ENCODE measurements at places on chromosomes 16 and 17.
A peak's percentile ranks its signal among the peaks of the same experiment; 100 is the strongest.

DNA sequence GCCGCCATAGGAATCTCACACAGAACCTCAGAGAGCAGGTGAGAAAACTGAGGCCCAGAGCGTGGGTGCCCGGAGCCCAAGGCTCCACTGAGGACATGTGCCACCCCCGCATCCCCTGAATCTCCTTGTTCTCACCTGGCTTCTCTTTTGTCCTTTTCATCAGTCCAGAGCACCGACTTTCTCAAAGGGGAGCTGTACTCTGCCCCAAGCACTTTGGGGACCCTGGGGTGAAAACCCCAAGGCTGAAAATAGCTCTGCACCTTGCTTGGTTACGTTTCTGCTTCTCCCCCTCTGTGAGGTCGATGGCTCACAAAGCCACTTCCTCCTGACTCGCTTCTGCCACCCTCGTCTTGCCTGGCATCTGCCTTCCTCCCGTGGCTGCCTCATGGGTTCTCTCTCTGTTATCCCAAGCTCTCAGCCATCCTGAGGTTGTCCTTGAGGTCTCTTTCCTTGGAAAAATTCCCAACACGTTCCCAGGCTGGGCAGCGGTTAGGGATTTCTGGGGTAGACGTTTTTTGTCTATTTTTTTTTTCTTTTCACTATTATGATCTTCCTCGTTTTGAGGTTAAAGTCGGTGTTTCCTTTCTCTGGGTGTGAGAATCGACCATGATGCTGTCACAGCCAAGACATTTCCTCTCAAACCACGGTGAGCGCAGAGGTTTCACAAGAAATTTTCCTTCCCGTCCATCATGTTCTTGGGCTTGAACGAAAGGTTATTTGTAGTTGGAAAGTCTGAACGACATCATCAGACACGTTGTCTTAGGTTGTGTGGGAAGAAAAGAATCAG lies 37.2 kb downstream of the IRF8 start:
- no peak for DNase-seq

GRCh38 chr16:9152649-9153501 lies 61.4 kb downstream of the HAPSTR1 start:
- no peak for DNase-seq

GRCh38 chr17:36463916-36464764 lies 22.3 kb upstream of the ZNHIT3 start:
- DNase-seq: peak; percentile 89

DNA sequence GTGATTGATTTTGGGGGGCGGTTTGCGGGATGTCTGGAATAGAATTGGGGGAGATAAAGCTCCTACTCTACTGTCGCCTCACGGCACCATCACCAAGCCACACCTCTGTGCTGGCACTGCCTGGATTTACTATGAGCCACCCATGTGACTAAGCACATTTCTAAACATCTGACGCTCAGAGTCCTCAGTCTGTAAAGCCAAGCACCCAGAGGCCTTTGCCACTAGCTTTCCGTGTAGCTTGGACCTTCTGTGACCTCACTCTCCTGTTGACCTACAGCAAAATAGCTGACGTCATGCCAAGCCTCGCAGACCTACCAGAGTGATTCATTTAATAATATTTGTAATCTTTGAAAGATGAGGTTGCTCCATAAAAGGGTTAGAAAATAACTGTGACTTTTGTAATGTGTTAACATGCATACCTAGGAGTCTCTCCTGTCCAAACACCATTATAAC lies 38.5 kb upstream of the MYOCD start:
- no peak for DNase-seq

GRCh38 chr16:47316442-47317015 lies 144.3 kb downstream of the ITFG1 start:
- DNase-seq: no peak

DNA sequence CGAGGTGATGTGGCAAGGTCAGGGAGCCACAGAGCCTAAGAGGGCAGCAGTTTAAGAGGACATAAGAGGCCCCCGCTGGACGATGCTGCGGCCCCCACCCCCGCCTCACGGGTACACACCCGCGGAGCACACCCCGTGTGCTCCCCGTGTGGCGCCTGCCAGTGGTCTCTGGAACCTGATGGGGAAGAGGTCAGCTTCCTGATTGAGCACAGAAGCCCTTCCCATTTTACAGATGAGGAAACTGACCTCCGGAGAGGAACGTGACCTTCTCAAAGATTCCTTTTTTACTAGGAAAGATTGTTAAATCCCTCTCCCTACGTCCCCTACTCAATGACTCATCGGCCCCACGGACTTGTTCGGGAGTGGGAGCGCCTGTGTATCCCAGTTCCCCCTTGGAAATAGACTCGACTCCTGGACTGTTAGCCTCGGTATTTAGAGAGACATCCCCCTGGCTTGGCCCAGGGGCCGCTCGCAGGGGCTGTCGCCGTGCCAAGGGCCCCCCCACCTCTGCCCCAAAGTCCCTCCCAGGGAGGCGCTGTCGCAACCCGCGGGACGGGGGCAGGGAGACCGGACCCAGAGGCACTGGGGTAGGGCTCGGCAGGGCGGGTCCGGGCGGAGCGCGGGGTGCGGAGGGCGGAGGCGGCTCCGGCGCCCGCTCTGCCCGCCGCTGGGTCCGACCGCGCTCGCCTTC lies at the start of gene ABCC3:
Gene ABCC3, plus strand, starts transcription at position 658 of the 691 bp plus-strand sequence. CDS start 56 bp downstream, outside the sequence.
- DNase-seq: no peak

GRCh38 chr17:8345951-8346665 lies 6.5 kb downstream of the ODF4 start:
- DNase-seq: no peak

DNA sequence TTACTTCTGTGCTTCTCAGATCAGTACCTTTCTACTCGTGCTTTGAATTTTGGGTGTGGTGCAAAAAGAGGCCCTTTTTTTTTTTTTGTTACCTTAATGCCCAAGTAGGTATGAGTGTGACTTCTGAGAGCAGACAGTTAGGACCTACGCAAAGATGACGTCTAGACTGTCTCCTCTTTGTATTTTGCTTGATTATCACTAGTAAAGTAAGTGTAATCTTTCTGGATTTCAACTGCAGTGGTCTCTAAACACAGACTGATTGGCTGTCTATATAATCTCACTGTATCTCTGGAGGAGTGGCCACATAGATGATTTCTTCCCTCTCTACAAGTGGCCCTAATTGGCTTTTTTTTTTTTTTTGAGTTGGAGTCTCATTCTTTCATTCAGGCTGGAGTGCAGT lies 11.5 kb upstream of the CDK5R1 start:
- DNase-seq: no peak

DNA sequence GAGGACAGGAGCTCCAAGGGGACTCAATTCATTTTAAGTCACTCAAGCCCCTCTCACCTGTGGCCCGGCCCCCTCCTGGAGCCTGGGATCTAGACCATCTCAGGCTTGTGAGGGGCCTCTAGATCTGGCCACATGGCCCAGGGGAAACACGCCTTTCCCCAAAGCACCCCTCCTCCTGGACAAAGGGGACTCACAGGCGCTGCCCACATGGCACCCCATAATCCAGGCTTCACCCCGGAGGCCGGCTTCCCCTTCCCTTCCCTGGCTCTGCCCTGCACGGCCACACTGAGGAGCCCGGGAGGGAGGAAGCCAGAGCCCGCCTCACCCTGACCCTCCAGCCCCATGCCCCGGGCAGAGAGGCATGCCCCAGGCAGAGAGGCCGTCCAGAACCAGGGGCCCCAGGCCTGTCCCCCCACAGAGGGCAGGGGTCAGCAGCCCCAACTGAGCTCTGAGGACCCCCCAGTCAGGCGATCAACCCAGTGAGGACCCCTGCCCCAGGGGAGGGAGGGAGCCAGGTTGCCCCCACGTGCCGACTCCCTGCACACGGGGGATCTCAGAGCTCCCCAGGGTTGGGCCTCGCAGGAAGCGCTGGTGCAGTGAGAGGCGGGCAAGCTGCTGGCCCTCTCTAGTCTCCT lies 10.9 kb downstream of the HS3ST6 start:
- no peak for DNase-seq

DNA sequence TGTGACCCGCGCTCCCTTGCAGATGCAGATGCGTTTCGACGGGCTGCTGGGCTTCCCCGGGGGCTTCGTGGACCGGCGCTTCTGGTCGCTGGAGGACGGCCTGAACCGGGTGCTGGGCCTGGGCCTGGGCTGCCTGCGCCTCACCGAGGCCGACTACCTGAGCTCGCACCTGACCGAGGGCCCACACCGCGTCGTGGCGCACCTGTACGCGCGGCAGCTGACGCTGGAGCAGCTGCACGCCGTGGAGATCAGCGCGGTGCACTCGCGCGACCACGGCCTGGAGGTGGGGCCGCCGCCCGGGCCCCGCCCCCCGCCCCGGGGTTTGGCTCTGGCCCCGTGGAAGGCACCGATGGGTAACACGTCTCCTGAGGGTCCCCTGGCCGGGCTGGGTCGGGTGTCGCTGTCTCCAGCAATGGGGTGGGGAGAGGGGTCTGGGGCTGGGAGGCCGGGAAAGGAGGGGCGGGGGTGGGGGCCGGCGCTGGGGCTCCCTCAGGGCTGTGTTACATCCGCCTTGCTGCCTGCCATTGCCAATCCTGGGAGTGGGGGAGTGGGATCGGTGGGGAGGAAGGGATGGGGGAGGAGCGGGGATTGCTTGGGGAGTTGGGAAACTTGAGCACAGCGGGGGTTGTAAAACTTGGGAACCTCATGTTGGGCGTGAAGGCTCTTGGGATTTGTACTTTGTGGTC lies 737 bp downstream of the NUDT16L1 start:
- peak; percentile 29 for DNase-seq

- no peak for DNase-seq
Measured at GRCh38 chr17:68860941-68861340, 94.3 kb downstream of the ABCA8 start.

- DNase-seq: no peak
Measured at GRCh38 chr16:28503470-28504259, 3.0 kb downstream of the IL27 start.

- DNase-seq: no peak
Measured at GRCh38 chr17:27564463-27564862, 66.5 kb upstream of the LGALS9 start.

- no peak for DNase-seq
Measured at GRCh38 chr17:9380361-9380760, 195.3 kb downstream of the STX8 start.

- DNase-seq: peak; percentile 6
Measured at GRCh38 chr17:59651346-59651745, 31.7 kb downstream of the CLTC start.

Measured in mammary epithelial cell (primary cell).